ENCODE measurements at places on chromosomes 7 and 10.

GRCh38 chr10:78281627-78282026 lies 248.0 kb downstream of the RPS24 start:
- DNase-seq, result no peak

GRCh38 chr7:127404286-127405072 lies 12.0 kb upstream of the ZNF800 start:
- DNase-seq, result no peak

GRCh38 chr7:28037220-28038010 lies 143.2 kb downstream of the JAZF1 start:
- DNase-seq, result no peak

DNA sequence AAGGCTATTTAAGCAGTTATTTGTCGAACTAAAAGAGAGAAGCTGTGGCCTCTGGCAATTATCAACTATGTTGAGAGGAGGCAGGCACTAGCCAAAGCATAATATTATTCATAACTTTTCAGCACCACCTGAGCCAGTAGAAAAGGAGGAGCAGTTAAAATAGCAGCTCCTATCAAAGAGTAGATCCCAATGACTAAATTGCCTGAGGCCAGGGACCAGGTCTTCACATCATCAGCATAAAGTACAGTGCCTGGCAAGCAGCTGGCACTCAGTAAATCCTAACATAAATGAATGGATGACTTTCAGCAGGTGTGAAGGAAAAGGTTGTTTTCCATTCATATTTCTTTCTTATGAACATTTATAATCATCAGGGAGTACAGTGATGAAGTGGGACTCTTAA lies 309.0 kb upstream of the IMMP2L start:
- no peak for DNase-seq

GRCh38 chr10:78838141-78838657 lies 230.6 kb upstream of the ZMIZ1 start:
- DNase-seq, result no peak

GRCh38 chr7:831596-832166 lies 595 bp upstream of the SUN1 start:
- DNase-seq, result no peak

DNA sequence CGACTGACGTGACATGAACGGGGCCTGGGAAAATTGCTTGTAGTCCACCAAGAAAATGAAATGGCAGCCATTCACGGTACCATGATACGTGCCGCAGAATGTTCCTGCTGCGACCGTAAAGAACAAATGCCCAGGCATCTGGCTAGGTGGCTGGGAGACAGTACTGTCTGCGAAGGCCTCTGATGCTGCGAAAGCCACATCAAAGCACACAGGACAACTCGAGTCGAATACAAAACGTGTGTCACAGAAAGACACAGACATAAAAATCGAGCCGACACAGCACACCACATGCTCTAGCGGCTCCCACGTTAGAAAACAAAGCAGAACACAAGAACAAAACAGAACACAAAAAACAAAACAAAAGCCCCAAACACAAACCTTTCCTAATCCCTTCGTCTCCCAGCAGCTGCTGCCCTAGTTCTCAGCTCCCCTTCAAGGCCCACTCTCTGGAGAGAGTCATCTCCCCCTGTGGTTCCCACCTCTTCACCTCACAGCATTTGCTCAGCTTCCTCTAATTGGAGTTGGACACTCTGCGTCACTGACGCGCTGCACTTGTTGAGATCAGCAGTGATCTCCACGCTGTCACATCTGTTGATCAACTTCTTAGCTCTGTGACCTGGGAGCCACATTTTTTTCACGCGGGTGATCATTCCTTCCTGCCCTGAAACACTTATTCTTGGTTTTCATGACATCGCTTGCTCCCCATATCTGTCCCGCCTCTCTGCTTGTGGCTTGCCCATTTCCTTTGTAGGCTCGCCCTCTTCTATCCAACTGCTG lies 112.2 kb downstream of the CLEC2L start:
- no peak for DNase-seq

DNA sequence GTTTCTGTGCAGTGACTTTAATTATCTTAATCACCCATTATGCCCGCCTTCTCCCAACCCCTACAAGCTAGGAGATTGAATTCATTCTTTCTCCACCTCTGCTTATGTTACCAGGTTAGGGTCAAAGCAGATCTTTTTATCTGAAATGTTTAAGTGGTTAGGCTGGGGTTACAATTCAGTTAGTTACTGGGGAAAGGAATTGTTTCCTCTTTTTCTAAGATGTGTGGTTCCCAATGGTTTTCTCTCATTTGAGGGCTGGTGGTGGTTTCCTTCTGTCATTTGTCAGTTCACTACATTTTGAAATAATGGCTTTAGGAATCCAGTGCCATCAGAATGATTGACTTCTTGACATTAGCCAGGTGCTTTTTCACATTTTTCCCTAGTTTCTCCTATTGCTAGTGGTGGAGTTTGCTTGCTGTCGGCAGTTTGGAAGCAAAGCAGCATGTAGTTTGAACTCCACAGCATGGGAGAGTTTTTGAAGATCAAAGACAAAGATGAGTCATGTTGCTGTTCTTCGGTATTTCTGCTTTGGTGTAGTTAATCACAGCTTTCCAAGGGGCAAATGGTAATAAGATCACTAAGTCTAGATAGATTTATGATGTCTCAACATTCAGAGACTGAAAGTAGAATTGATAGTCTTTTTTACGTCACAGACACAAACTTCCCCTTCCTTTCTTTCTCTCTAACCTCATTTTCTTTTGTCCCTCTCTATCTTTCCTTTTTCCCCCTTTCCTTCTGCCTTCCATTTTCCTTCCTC lies 168.2 kb downstream of the SND1 start:
- DNase-seq, result no peak
